ENCODE measurements at places on chromosomes 1 and 21. TPM values are rescaled to one million over a fixed set of nuclear protein-coding genes. Genes with fewer than 3 reads are reported as not detected.

The CADM3 gene
- total RNA-seq = not detected

The VASH2 gene
- total RNA-seq = not detected

The UBXN11 gene
- total RNA-seq = 3.7 TPM

The UHMK1 gene
- total RNA-seq = 85.1 TPM

The FAM72C gene
- not detected for total RNA-seq

The NUP210L gene
- under 0.01 TPM for total RNA-seq

The KIF21B gene
- 4.4 TPM for total RNA-seq

The SIKE1 gene
- 87.8 TPM for total RNA-seq

The RAP1GAP gene
- 2.6 TPM for total RNA-seq

The SMCP gene
- not detected for total RNA-seq

The CAMK2N1 gene
- 7.2 TPM for total RNA-seq

The RAB7B gene
- 22.7 TPM for total RNA-seq

The HDGF gene
- 355 TPM for total RNA-seq

The TAS1R1 gene
- total RNA-seq = not detected

The S1PR1 gene
- 0.28 TPM for total RNA-seq

The ANXA9 gene
- 0.50 TPM for total RNA-seq

The PLEKHG5 gene
- total RNA-seq = 44.1 TPM

The LHX8 gene
- total RNA-seq = not detected

The RXRG gene
- not detected for total RNA-seq

The WNT9A gene
- 1.0 TPM for total RNA-seq

The GUCA2A gene
- not detected for total RNA-seq

The CACHD1 gene
- total RNA-seq = 11.1 TPM

The DEGS1 gene
- total RNA-seq = 38.8 TPM
